ENCODE measurements at places on chromosomes 6 and 20.
A peak's percentile ranks its signal among the peaks of the same experiment; 100 is the strongest.

GRCh38 chr6:118812970-118813369 is 81.0 kb upstream of the ASF1A start:
- no peak for DNase-seq

- DNase-seq, result no peak
Observed at GRCh38 chr6:162887981-162888689, 160.4 kb downstream of the PACRG start.

DNA sequence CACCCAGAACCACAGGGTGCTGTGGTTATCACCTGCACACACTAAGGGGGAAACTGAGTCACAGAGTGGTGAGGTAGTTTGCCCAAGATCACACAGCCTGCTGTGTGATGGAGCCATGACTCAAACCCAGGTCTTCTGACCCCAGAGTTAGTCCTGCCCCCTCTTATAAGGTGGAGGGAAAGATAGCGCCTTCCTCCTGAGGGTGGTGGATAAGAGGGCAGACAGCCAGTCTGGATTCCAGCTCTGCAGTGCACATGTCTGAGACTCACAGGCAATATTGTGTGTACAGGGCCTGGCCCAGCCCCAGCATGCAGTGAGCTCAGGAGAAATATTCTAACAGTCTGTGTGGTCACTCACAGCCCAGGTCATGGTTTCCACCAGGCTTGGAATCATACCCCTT is 393.7 kb downstream of the CDH4 start:
- no peak for DNase-seq

GRCh38 chr6:138231381-138231886 is 13.1 kb upstream of the PBOV1 start:
- DNase-seq, result peak; percentile 8

GRCh38 chr6:142693441-142693840 is 251.5 kb downstream of the HIVEP2 start:
- DNase-seq, result no peak

DNA sequence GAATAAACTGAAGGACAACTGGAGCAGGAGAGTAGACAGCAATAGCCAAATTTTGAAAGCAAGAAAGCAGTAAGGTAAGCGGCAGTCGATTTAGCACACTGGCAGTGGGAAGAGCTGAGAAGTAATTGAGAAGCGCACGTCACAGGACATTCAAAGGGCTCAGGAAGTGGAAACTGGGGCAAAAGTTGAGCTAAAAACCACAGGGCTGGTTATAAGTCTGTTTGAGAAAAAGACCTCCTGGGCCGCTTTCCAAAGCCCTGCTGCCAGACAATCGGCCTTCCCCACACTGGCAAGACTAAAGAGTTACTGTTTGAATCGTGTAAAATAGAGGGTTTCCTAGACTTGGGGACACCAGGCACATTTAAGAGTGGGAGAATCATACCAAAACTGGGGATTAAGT is 161.4 kb downstream of the DNAH8 start:
- no peak for DNase-seq

- DNase-seq, result no peak
Observed at GRCh38 chr6:12293931-12294807, 4.0 kb downstream of the EDN1 start.

GRCh38 chr6:112933947-112934346 is 586.8 kb downstream of the RFPL4B start:
- DNase-seq, result no peak

- DNase-seq, result peak; percentile 3
Observed at GRCh38 chr6:147459780-147460179, 48.7 kb upstream of the SAMD5 start.

- no peak for DNase-seq
Observed at GRCh38 chr6:86685230-86685797, 252.0 kb upstream of the HTR1E start.

DNA sequence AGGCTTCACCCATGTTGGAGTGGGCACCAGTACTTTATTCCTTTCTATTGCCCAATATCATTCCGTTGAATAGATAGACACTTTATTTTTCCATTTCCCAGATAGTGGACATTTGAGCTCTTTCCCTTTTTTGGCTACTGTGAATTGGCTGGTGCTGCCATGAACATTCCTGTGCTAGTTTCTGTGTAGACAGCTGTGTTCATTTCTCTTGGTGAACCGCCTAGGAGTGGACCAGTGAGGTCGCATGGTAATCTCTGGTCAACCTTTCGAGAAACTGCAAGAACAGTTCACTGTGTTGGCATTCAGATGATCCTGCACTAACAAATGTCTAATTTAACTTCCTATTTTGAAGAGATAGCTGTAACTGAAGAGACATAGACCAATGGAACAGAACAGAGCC is 58.6 kb downstream of the RAMACL start:
- no peak for DNase-seq

- DNase-seq, result peak; percentile 22
Observed at GRCh38 chr6:158706369-158706982, 56.6 kb downstream of the SYTL3 start.

- DNase-seq, result no peak
Observed at GRCh38 chr20:2894221-2894620, 20.9 kb downstream of the PTPRA start.

DNA sequence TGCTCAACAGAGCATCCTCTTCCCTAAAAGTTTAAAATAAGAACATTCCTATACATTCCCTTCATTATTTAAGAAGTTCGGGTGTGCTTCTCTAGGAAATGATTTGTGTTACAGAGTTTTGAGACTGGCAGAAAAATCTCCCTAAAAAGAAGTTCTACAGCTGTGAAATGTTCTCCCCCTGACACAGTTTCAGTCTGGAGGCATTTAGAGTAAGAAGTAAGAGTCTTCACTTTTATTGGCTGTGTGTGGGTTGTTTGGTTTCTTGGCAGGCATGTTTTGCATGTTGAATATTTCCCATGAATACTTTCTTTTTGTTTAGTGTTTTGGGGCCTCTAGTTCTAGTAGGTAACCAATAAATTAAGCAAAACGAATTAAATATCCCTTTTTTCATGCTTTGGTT is 195.9 kb downstream of the TENT5A start:
- DNase-seq, result no peak

DNA sequence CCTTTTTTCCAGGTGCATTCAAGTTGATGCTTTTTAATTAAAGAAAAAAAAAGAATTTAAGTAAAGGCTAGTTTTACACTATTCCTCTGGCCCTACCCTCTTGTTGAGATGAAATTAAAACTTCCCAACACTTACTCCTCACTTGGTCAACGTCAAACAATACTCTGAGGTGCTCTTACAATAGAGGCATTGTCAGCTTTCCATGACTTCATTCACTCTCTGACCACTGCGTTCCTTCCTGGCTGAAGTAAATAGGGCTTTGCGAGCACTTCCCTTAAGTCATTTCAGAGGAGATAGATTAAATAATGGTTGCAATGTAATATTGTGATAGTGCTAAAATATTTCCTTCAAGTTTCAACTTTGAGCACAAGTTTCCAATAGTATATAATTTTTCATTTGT is 229.8 kb upstream of the CEP162 start:
- DNase-seq, result no peak

DNA sequence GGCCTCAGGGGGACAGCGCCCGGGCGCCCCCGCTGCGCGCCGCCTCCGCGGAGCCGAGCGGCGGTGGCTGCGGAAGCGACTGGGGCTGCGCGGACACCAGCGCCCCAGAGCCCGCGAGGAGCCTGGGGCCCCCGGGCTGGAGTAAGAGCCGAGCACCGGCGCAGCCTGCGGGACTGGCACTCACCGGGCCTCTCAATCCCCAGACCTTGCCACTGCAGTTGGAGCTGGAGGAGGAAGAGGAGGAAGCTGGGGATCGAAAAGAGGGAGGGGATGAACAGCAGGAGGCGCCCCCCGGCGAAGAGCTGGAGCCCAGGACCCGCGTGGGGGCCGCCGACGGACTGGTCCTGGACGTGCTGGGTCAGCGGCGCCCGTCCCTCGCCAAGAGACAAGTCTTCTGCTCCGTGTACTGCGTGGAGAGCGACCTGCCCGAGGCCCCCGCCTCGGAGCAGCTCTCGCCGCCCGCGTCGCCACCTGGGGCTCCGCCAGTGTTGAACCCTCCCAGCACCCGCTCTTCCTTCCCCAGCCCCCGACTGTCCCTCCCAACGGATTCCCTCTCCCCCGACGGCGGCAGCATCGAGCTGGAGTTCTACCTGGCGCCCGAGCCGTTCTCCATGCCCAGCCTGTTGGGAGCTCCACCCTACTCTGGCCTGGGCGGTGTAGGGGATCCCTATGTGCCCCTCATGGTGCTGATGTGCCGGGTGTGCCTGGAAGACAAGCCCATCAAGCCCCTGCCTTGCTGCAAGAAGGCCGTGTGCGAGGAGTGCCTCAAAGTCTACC is 590 bp downstream of the RNF217 start:
- DNase-seq, result peak; percentile 43

DNA sequence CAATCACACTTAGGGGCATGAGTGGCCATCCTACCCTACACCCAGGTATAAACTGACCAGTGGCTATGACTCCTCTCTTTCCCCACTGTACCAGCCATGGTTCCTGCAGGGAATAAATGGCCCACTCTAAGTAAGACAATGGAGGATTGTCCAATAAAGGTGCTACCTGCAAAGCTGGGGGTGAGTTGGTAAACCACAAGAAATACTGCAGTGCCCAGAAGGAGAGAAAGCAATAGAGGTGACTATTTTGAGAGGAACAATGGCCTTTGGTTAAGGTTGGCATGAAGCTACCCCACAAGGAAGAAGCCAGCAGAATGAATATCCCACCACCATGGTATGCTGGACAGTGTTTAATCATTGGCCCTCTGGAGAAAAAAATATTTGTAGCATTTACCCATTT is 233.3 kb upstream of the ECI2 start:
- DNase-seq, result peak; percentile 31

DNA sequence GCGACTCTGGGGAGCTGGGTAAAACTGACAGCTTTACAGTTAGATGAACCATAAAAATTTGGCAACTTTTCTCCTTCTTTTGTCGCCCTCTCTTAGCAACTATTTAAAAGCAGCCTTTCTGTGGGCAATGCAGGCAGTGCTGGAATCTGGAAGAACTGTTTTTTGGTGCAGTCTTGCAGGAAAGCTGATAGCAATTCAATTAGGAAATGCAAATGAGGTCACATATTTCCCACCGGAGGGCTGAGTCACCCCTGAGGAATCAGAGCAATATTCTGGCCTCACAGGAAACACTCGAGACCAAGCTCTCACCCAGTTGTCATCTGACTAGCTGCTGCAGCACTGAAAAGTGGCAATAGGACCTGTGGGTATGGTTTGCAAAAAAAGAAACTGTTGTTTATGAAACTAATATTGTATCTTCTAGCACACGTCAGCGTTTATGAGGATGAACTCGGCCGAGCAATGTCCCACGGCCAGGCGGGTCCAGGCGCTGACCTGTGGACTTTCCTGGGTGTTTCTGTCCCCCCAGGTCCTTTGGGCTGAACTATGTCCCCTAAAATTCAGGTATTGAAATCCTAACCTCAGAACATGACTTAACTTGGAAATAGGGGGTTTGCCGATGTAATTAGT is 312.3 kb downstream of the TAF4 start:
- peak; percentile 30 for DNase-seq
